Neural progenitor cell (in vitro differentiated cells): ENCODE measurements at places on chromosomes 1 and 21. TPM values are rescaled to one million over a fixed set of nuclear protein-coding genes. Genes with fewer than 3 reads are reported as not detected.

DNA sequence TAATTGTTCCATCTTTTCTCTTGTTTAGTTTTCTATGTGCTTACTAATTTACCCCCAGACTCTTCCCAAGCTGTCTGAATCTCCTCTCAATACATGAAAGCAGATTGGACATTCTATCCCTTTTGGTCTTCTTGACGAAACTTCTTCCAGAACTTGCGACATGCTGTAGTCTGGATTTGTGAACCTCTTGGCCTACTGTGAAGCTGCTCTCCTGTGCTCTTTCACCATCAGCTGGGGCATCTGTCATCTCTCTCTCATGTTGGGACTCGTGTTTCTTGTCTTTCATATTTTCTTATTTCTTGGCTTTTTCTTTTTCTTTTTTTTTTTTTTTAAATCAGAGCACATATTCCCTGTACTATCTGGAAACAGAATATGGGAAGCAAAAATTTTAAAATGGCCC is 6.8 kb downstream of the CPT2 start:
- DNase-seq = no peak

DNA sequence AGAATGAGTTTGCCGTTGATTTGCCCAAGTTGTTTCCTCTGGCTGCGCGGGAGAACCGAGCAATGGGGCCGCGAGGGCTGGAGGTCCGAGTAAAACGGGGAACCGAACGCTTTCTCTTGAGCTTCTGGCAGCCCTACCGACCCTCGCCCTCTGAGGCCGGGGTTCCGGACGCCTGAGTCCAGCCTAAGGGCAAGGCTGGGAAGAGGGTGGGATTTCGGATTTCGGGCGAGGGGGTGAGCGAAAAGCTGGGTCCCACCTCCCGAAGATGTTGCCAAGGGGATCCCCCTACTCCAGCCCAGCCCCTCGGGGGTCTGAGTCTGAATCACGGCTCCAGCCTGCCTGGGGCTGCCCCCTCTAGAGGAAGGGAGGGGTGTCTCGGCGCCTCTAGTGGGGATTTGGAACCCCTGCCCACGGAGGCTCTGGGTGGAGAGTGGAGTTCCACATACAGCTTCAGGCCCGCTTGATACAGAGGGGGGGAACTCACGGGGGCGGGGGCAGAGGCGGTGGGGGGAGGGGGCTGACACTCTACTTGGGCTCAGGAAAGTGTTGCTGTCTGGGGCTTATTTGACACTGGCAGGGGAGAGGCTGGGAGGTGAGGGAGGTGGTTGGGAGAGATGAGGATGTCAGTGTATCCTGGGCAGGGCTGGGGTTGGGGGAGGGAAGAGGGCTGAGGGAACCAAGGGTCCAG is 617 bp downstream of the KIRREL1 start:
- DNase-seq = peak; percentile 56

GRCh38 chr1:101291562-101292380 is 55.0 kb downstream of the S1PR1 start:
- DNase-seq = no peak

Gene CRNN
- total RNA-seq = not detected in 2 replicates

GRCh38 chr1:153973525-153973924 is 3.9 kb downstream of the JTB start:
- no peak for DNase-seq

Gene PCP4L1
- 0.46 and 0.69 TPM in 2 replicates for total RNA-seq

Gene ZBTB8B
- 4.2 and 5.6 TPM in 2 replicates for total RNA-seq

DNA sequence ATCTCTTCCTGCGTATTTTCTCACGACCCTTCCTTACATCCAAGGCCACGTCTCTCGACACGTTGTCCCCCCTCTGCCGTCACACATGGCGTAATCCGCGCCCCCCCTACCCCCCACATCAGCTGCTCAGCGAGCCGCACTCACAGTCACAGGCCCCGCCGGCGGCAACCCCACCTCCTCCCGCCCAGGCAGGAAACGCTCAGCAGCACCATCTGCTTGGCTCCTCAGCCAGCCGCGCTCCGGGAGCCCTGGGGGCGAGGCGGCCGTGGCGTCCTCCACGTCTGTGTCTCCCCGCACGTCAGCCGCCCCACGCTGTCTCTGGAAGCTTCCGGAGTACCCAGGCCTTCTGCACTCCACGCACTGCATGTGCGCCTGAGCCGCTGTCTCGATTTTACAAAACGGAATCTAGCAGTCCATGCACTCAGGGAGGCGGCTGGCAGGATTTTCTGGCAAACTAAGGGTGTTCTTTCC is 64.6 kb downstream of the SIK1 start:
- peak; percentile 48 for DNase-seq

GRCh38 chr1:211174375-211174774 is 40.4 kb upstream of the KCNH1 start:
- DNase-seq = no peak

DNA sequence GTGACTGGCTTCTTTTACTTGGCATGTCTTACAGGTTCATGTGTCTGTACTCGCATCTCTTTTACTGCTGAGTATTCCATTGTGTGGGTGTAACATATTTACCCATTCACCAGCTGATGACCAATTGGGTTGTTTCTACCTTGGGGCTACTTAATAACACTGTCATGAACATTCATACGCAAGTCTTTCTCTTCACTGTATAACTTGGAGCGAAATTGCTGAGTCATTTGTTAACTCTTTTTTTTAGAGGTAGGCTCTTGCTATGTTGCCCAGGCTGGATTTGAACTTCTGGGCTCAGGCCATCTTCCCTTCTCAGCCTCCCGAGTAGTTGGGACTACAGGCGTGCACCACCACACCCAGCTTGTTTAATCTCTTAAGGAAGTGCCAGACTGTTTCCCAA is 6.5 kb downstream of the PYCR2 start:
- no peak for DNase-seq

- no peak for DNase-seq
Observed at GRCh38 chr1:61825393-61825792, 83.1 kb downstream of the PATJ start.

DNA sequence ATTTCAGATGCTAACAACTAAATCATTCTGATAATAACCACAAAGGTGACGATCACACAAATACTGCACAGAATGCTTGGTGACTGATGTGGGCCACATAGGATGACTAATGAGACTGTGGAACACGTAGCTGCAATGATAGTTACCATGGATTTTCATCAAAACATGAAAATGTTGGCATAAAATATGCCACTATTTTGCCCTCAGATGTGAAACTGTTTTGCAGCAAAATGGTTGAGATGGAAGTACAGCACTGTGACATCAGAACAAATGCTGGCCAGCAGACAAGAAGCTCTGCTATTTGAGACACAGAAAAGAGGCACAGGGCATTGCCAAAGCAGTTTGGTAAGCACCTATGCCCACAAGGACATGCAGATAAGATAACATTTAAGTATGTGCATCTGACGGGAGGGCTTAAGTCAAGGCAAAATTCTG is 83.8 kb downstream of the NIBAN1 start:
- DNase-seq = no peak

DNA sequence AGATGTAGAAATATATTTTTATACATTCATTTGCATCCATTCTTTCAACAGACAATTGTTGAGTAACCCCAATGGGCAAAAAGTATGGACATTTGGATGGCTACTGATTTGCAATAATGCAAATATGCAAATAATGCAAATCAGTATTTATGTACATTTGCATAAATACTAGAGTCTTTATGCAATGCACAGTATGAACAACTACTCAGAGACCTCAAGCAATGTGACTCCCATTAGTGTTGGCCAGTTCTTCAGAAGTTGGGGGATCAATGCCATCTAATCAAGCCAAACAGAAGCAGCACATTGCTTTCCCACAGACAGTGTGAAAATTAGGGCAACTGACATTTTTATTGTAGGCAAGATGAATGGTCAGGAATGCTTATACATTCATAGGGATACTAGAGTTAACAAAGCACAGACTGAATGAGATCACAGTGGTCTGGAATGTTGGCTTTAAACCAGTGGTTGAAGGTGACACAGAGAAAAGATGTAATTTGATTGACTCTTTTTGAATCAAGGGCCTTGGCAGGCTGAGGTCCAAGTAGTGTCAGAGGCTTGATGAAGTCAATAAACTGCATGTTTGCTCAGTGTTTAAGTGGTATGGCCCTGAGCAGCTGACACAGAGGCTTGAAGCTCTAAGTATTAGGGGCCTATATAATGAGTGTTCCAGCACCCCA is 256.6 kb downstream of the CTH start:
- DNase-seq = no peak

- DNase-seq = peak; percentile 63
Observed at GRCh38 chr1:150621497-150622302, 7.7 kb downstream of the ENSA start.

DNA sequence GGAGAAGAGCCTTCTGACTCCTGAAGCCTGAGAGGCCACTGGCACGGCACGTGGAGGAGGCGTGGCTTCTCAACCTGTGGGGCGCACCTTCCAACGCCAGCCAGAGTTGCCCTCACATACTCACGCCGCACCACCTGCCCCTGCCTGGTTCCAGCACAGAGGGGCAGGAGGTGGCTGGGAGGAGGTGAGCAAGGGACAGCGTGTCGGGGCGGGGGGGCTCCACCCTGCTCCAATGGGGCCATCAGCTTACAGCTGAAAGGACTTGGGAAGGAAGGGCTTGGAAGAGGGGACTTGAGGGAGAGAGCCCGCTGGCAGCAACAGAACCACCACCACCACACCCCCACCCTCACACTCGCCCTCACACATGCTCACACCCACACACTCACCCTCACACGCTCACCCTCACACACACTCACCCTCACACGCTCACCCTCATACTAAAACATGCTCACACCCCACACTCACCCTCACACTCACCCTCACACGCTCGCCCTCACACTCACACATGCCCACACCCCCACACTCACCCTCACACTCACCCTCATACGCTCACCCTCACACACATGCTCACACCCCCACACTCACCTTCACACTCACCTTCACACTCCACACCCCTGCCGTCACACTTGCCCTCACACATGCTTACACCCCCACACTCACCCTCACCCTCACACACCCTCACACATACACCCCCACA is 41.6 kb upstream of the EDN2 start:
- DNase-seq = no peak

DNA sequence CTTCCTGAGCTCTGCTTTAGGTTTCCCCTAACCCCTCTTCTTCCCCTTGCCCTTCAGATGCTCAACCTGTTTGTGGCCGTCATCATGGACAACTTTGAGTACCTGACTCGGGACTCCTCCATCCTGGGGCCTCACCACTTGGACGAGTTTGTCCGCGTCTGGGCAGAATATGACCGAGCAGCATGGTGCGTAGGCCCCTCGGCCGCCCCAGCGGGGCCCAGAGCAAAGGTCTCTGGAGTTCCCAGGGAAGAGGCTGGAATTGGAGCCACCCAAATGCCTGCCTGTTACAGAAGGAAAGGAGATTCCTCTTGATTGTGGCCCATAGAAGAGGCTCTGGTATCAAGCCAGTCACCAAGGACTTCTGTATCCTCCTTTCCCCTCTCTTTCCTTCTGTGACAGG is 285.5 kb downstream of the ZNF648 start:
- no peak for DNase-seq

DNA sequence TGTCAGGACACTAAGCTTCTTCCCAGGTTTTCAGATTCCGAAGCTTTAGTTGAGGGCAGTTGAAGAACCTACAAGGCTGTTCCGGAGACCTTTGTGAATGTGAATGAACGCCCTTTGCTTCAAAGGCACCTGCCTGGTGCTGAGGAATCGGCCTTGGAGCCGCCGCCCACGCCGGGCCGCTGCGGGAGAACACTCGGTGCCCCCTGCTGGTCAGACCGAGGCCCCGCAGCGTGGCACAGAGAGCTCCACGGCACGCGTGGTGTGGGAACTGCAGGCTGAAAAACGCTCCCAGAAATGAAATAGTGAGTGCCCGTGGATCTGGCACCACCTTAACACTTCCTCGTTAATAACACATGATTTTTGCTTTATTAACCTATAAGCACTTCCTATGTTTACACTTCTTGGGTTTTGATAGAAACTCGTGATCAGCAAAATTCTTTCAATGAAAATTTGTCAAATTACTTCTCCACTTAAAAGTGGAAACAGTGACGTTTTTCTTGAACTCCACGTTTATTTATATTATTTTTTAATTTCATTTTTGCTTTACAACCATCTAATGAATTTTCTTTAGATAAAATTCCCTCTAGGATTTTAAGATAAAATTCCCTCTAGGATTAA is 460.6 kb downstream of the DSCAM start:
- DNase-seq = peak; percentile 82

DNA sequence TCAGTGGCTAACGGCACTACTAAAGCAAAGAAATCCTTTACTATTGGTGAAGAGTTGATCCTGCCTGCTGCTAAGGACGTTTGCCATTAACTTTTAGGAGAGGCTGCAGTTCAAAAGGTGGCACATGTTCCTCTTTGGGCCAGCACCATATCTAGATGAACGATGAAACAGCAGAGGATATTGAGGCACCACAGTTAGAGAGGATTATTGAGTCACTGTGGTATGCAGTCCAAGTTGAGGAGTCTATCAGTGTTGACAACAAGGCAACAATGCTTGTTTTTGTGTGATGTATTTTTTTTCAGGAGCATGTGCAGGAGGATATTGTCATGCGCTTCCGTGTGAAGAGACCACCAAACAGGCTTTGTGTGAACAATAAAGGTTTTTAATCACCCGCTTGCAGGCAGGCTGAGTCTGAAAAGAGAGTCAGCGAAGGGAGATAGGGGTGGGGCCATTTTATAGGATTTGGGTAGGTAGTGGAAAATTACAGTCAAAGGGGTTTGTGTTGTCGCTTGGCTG is 80.9 kb downstream of the UCHL5 start:
- peak; percentile 9 for DNase-seq

GRCh38 chr1:187943606-187944403 is 1115.1 kb downstream of the PLA2G4A start:
- DNase-seq = no peak

Gene C8A
- total RNA-seq = not detected in 2 replicates

DNA sequence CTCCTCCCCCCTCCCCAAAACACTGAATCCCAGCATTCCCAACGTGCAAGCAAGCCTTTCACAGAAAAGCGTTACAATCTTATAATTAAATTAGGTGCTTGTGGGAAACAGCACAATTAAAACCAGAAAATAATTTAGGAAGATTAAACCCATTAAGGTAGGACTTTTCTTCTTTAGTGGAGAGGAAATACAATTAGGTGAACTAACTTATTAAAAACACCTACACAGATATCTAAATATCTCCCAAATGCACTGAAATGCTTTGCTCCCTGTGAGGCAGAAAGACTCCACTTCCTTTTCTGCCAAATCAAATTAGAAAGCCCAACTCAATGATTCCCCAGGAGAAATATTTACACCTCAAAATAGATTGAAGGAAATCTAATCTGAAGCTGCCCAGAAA is 60.9 kb upstream of the ETS2 start:
- DNase-seq = no peak

- DNase-seq = no peak
Observed at GRCh38 chr1:18005238-18005637, 102.4 kb upstream of the IGSF21 start.

- DNase-seq = peak; percentile 31
Observed at GRCh38 chr1:10632691-10633090, 157.9 kb downstream of the PEX14 start.
